ENCODE measurements at places on chromosomes 7 and 10.

GRCh38 chr10:37855636-37856035 is 1.8 kb downstream of the ZNF248 start:
- no peak for DNase-seq

GRCh38 chr7:139811066-139811465 is 18.0 kb upstream of the TBXAS1 start:
- DNase-seq = no peak

GRCh38 chr7:154843670-154844237 is 159.2 kb downstream of the PAXIP1 start:
- no peak for DNase-seq

DNA sequence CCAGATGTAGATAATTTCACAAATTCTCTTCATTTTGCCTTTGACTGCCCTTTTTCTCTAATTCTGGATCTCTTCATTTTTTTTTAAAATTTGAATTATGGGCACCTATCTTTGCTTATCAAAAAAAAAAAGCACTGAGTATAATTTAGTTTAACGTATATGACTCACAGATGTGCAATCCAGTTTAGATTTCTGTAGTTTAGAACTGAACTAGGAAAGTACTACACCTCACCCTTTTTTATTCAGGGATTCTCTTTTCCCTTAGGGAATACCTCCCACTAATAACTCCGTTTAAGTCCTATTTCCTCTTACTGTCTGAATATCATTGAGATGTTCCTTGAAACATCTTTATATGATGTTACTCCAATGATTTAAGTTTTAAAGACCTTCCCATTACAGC is 665.0 kb downstream of the MAGI2 start:
- DNase-seq = no peak

- DNase-seq = no peak
Measured at GRCh38 chr7:122306320-122307227, 2.0 kb upstream of the FEZF1 start.

DNA sequence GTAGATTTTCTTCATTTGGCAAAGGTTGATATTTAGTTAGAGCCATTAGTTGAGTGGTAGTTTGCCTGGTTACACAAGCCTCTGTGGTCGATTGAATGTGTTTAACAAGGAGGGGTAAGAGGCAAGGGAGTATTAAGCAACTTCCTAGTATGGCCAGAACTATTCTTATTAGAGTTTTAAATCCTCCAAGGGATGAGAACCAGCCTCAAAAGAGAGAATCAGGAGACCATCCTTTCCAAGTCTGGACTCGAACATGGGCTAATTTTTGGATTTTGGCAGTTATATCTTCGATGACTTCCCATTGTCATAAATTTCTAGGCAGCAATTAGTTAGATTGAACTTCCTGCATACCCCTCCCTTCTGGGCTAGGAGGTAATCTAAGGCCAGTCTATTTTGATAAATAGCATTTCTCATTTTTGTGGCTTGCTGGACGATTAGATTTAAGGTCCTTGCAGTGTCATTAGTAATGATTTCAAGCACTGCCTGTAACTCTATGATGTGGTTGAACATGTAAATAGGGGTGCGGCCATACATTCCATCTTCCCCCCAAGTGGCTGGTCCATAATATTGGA is 219.5 kb upstream of the KCND2 start:
- no peak for DNase-seq

DNA sequence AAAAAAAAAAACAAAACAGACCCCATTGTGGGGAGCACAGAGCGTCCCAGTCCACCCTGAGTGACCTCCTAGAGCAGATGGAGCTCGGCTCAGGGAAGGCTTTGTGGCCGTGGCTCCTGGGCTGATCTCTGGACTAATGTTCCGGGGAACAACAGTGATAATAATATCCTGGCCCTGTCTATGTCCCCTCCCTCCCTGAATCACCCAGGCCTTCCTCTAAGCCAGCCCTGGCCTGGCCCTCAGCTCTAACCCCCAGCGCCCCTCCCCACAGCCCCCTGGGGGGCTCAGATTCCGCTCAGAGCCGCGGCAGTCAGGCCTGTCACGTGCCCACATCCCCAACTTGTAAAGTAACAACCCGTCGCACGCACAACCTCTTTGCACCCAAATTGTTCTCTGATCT is 48.3 kb downstream of the MICALL2 start:
- no peak for DNase-seq

GRCh38 chr7:12257582-12257981 is 46.5 kb downstream of the TMEM106B start:
- no peak for DNase-seq

DNA sequence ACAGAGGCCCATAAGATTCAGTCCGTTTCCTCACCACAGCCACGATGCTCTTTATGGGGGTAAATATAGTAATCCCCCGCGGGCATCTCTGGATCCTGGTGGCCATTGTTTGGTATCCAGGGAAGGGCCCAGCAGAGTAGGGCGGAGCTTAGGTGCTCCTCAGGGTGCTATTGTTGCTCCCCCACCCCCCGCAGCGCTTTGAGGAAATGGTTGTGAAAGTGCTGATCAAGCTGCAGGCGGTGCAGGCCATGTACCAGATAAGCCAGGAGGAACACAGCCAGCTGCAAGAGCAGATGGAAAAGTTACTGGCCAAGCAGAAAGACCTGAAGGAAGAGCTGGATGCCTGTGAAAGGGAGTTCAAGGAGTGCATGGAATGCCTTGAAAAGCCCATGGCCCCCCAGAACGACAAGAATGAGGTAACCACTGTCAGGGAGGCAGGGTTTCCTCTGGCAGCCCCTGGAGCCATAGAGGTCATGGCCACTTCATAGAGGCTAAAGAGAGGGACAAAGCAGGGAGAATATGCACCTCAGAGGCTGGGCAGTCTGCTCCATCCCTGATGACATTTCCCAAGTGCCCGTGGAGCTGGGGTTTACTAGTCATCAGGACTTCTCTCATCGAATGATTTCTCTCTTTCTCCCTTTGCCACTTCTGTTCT is 17.6 kb upstream of the FLNC start:
- DNase-seq = no peak

- DNase-seq = no peak
Measured at GRCh38 chr7:2807845-2808772, 36.0 kb downstream of the GNA12 start.

GRCh38 chr10:124627866-124628675 is 116.1 kb downstream of the FAM53B start:
- DNase-seq = no peak

DNA sequence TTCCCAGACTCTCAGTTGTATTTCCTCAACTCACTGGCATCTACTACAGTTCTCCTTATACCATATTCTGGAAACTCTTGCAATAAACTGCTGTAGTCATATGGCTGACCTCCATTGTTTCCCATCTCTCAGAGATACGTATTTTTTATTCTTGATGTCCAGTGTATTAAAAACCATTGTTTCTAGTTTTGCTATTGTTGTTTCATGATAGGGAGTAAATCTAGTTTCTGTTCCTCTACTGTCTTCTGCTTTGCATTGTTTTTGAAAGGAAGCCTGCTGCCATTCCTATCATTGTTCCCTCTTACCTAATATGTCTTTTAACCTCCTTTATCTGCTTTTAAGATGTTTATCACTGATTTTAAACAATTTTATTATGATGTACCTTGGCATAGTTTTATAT is 255.0 kb downstream of the ADK start:
- DNase-seq = no peak

All from stimulated activated CD4-positive, alpha-beta T cell treated with anti-CD3 and anti-CD28 coated beads, Interleukin-1b, Interleukin-23, amount 100 ng/mL, for 1 hour (primary cell).